ENCODE measurements at places on chromosomes 1 and 21.

GRCh38 chr1:159647616-159648015, 60.0 kb downstream of the APCS start:
- DNase-seq, result no peak

- DNase-seq, result no peak
Observed at GRCh38 chr1:230345139-230345885, 80.8 kb downstream of the PGBD5 start.

- DNase-seq, result peak; percentile 66
Observed at GRCh38 chr1:206933333-206933945, 11.7 kb upstream of the FCMR start.

DNA sequence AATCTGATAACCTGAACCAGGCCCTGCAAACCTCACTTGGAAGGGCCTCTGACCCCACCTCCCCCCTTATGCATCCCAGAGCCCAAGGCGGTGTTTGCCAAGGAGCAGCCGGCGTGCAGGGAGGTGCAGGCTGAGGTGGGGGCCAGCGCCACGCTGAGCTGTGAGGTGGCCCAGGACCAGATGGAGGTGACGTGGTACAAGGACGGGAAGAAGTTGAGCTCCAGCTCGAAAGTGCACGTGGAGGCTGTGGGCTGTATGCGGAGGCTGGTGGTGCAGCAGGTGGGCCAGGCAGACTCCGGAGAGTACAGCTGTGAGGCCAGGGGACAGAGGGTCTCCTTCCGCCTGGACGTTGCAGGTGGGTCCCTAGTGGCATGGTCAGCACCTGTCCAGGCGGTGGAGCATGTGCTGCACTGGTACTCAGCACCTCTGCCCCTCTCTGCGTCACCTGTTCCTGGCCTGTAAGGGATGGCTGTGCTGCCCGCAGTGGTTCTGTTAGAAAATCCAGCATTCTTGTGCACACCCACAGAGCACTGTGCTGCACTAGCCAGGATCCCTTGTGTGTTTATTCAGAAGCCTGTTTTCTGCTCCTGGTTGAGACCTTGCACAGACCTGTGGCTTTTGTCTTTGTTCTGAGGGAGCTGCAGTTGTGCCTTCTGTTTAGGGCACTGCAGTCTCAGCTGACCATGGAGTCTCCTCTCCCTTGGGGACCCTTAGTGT, 11.6 kb downstream of the OBSCN start:
- DNase-seq, result no peak

GRCh38 chr21:36749935-36750575, 51.1 kb downstream of the SIM2 start:
- no peak for DNase-seq

GRCh38 chr1:14437417-14437918, 161.0 kb upstream of the KAZN start:
- no peak for DNase-seq

- no peak for DNase-seq
Observed at GRCh38 chr21:21200939-21201615, 202.9 kb downstream of the NCAM2 start.

DNA sequence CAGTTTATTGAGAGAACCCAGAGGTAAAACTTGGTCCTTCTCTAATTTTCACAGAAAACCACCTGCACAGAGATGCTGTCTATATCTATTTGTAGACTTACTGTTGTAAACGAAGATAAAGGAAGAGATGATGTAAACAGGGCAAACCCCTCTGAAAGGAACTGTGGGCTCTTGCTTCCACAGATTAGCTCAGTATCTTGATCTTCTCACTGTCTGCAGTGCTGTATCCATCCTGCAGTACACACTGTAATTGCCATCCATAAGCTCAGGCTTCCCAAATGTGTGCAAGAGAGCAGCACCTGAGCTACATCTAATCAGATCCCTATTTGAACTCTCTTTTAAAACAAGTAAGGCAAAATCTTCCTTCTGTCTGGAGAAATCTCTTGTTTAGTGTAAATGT, 16.6 kb upstream of the RWDD3 start:
- no peak for DNase-seq

GRCh38 chr1:52002038-52002917, 11.8 kb upstream of the RAB3B start:
- DNase-seq, result peak; percentile 41

- no peak for DNase-seq
Observed at GRCh38 chr1:221527302-221527701, 214.6 kb downstream of the DUSP10 start.

DNA sequence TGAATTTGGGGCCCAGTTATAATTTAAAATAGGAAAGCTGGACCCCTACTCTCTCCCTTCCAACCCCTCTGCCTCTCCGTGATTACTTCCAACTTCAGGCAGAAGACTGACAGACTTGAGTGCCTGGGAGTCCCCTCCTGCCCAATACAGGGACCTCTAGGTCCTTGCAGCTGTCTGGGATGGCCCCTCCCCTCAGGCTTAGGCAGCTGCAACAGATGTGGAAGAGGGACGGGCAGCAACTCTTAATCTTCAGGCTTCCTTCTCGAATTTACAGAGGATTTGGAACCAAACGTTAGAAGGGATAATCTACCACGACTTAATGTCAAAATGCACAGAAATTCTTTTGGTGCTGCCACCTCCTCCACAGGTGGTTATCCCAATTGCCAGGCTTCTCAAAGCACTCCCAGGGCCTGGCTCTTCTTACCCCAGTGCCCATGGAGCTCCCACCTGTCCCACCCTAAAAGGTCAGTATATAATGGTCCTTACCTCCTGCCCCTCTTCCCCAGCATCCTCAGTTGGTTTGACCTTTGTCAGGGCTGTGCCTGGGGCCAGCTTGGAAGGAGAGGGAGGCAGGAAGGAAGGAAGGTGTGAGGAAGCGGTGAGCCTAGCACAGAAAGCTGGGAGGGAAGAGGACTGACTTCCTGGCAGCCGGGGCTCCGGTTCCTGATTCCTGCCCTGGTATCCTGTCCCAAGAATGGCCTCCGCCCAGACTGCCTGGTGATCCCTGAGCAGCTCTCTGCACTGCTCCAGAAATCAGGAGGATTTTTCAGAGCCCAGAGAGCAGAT, 2.8 kb downstream of the PEA15 start:
- DNase-seq, result no peak

DNA sequence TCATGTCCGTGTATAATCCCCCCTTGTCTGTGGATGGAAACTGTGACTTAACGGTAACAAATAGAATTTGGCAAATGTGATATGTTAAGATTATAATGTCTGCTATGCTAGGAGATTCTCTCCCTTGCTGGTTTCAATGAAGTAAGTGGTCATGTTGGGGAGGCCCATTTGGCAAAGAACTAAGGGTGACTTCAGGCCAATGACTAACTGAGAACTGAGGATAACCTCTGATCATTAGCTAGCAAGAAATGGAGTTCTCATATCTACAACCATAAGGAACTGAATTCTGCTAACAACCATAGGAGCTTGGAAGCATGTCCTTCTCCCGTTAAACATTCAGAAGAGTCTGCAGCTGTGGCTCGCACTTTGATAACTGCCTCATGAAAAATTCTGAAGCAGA, 2.3 kb downstream of the IFI44L start:
- no peak for DNase-seq

DNA sequence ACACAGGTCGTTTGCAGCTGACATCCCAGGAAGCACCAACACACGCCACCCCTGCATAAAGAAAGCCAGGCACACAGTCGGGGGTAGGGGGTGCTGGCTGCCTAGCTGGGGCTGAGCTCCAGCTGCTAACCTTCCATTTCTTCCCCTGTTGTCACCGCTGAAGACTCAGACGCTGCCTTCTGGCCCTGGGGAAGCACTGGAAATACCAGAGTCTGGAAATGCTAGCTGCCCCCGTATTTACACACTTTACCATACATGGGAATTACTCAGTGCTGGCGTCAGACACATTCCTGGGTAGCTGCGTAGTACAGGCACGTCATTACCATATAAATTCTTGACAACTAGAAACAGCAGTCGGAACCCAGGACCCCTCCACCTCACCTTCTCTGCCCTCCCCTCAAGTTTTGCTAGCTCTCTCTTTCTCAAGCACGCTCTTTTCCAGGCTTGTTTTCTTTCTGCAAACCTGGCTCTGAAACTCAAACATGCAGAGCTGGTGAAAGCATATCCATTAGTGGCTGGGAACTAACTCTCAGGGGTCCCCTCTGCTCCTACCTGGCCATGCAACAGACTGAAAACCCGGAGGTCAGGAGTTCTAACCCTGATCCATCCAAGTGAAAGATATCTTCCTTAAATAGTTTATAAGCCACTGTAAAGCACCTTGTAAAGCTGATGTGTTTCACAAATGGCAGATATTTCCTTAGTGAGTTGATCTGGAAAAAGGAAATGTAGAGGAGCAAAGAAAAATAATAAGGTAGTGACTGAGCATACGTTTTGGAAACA, 3.3 kb downstream of the CSRP1 start:
- no peak for DNase-seq

GRCh38 chr21:45161038-45161945, 86.9 kb downstream of the ADARB1 start:
- DNase-seq, result no peak

DNA sequence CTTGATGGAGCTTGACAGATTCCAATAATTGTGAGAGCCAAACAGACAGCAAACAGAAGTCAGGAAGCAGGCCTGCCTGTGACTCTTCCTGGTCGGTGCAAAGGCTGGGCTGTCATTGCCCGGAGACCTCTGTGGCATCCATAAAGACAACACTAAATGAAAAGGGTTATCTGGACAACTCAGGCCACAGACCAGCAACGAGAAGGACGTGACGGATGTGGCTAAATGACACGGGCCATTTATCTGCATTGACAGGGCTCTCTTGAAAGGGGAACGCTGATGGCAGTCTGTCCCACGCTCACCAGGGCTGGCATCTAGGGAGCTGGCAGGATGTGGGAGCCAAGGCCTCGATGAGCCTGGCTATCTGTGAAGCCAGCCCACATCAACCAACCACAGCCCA, 35.0 kb downstream of the HMGB4 start:
- no peak for DNase-seq

DNA sequence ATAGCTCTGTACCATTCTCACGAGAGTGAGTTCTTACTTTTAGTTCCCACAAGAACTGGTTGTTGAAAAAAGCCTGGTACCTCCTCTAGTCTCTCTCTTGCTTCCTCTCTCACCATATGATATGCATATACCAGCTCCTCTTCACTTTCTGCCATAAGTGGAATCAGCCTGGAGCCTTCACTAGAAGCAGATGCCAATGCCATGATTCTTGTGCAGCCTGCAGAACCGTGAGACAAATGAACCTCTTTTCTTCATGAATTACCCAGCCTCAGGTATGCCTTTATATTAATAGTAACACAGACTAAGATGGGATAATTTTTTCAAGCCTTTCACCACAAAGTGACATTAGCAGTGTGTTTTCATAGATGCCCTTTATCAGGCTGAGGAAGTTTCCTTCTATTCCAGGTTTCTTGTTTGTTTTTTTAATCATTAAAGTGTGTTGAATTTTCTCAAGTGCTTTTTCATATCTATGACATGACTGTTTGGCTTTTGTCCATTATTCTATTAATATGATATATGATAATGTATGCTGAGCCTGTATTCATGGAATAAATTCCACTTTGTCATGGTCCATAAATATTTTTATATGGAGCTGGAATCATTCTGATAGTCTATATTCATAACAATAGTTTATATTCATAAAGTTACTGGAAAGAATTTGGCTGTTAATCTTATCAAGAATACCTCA, 40.7 kb upstream of the C1orf185 start:
- DNase-seq, result no peak

DNA sequence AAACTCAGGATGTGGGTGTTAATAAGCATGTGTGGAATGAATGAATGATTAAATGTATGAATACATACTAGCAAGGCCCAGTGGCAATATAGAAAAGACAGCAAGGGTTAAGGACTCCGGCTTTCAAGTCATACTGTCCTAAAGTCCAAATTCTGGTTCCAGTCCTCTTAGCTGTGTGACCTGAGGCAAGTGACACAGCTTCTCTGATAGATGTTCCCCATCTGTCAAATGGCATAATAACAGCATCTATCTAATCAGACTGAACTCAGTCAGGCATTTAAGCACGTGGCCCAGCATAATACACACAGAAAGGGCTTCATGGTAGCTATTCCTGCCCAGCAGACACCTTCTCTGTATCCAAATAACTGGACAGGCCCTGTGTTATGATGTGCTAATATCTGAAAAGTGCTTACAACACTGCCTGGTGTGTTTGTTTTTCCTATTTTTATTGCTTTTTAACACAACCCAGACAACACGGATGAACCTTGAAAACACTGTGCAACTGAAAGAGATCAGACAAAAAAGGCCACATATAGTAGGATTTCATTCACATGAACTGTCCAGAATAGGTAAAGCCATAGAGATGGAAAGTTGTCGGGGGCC, 12.4 kb downstream of the ASAP3 start:
- DNase-seq, result no peak

- DNase-seq, result no peak
Observed at GRCh38 chr21:40176724-40177123, 309.5 kb downstream of the PCP4 start.

GRCh38 chr1:159826441-159827101, at the start of gene SLAMF8:
Gene SLAMF8, plus strand, starts transcription at chr1:159826873. Its CDS starts 26 bp downstream, at chr1:159826899.
- DNase-seq, result peak; percentile 23

- no peak for DNase-seq
Observed at GRCh38 chr1:171999756-172000155, 158.5 kb downstream of the DNM3 start.

DNA sequence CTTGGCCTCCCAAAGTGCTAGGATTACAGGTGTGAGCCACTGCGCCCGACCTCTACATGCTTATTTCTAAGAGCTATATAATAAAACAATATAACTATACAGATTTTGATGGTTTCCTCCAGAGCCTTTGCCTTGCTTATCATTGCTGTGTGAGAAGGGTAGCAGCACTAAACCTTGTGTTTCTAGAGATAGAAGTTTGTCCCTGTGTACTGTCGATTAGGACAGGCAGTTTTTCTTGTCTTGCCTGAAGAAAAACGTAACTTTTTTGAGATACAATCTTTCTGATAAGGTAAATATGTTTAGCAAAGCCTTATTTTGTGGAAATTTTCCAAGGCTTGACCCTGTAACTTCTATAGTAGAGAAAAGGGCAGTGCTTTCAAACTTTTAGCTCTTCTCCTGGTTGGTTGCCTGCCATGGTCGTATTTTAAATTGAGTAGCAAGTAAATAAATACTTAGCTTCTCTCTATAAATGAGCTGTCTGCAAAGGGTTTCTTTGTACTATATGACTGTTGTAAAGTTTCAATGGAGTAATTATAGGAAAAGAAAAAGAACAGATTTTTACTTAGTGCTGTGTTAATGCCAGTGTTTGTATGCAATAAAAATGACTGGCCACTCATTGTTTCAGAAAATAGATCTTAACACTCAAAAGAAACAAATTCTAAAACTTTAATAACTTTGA, 86.4 kb upstream of the CACYBP start:
- DNase-seq, result no peak

- no peak for DNase-seq
Observed at GRCh38 chr1:22540337-22540736, 23.0 kb upstream of the EPHA8 start.

GRCh38 chr1:150890033-150890416, 3.1 kb downstream of the CTXND2 start:
- DNase-seq, result no peak

Measured in stimulated activated CD4-positive, alpha-beta T cell treated with anti-CD3 and anti-CD28 coated beads, Interleukin-4, amount 100 ng/mL, for 48 hours (primary cell).